AG04450 (cell line): ENCODE measurements at places on chromosomes 3 and 15. TPM values are rescaled to one million over a fixed set of nuclear protein-coding genes. Genes with fewer than 3 reads are reported as not detected.
A peak's percentile ranks its signal among the peaks of the same experiment; 100 is the strongest.

GRCh38 chr3:194139814-194140391 lies 4.0 kb downstream of the HES1 start:
- DNase-seq = no peak

CCR9 gene
- not detected in 2 replicates for polyA plus RNA-seq

GRCh38 chr3:16336825-16337224 lies 71.8 kb downstream of the OXNAD1 start:
- DNase-seq = no peak

DNA sequence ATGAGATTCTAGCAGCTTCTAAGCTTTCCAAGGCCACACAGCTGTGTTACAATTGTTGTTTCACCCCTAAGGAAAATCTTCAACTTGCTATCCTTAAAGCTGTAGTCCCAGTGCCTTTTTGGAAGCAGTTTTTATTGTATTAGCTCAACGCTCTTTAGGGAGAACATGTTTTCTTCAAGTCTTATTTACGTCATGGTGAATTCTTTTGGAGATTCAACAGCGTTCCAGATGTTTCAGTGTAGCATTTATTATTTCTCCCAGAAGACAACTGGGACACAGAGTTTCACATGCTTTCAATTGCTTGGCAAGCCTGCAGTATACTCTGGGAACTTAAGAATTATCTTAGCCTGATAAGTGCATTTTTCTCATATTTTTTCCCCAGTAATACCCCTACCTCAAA lies 888.3 kb downstream of the PLOD2 start:
- DNase-seq = no peak

CNTN6 gene
- polyA plus RNA-seq = not detected in 2 replicates

GRCh38 chr3:80771085-80771484 lies 990.4 kb downstream of the GBE1 start:
- no peak for DNase-seq

DNA sequence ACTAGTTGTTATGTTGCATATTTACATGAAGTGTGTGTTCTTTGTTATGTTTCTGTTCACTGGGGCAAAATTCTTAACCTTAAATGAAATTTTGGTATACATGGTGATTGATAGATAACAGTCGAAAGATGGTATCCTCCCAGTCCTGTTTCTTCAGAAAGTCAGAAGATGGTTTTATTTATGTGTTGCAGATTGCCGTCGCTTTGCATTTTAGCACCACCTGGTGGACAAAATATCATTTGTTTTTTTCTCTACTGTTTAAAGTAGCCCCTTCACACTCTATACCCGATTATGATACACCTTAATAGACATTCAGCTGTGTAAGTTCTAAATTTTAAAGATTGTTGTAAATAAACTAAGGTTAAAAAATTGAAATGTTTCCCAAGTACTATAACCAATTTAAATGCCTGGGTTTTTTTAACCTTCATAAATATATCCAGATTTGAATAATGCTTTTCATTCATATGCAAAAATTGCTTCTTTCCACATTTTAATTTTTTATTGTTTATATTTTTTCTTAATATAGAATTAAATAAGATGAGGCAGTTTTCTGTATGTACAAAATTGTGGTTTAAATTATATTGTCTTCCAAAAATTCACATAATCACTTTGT lies 152.2 kb downstream of the ALCAM start:
- DNase-seq = peak; percentile 38

PARL gene
- 45.9 and 46.2 TPM in 2 replicates for polyA plus RNA-seq

AHSG gene
- not detected in 2 replicates for polyA plus RNA-seq

DNA sequence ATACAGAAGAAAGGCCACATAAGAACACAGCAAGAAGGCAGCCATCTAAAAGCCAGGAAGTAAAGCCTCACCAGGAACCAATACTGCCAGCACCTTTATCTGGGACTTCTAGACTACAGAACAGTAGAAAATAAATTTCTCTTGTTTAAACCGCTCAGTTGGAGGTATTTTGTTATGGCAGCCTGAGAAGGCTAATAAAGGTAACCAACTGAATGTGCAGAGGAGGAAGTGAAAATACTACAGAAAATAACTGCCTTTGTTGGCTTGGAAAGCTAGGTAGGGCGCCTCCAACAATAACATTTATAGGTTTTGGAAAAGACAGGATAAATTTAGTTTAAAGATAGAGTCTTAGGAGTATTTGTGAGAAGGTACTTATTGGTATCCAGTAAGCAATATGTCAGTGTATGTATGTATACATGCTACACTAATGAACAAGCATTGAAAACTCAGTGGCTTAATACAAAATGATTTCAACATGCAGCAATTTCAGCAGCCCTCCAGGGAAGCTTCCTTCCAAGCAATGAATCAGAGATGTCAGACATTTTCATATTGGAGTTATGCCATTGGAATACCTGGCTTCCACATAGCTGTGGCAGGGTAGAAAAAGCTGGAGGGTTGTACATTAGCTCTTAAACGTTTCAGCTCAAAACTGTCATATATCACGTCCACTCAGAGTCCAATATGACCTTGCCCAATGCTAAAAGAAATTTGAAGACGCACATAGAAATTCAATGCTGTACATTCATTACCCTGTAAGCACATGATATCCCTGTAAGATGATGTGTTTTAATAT lies 48.9 kb downstream of the ZBBX start:
- DNase-seq = no peak

DNA sequence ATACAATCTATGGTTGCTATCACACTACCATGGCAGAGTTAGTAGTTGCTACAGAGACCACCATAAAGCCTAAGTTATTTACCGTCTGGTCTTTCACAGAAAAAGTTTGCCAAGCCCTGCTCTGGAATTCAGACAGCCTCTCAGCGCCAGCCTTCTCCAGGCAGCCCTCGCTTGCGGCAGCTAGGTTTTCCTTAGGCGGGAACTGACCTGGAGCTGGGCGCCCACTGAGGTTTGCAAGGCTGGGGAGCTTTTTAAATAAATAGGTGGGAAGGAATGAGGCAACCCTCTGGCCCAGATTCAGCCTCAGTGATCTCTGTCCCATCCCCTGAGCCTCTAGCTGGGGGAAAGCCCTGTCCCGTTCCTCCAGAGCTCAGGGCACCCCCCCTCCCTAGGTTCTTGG lies 1.2 kb downstream of the CTSH start:
- no peak for DNase-seq

DNA sequence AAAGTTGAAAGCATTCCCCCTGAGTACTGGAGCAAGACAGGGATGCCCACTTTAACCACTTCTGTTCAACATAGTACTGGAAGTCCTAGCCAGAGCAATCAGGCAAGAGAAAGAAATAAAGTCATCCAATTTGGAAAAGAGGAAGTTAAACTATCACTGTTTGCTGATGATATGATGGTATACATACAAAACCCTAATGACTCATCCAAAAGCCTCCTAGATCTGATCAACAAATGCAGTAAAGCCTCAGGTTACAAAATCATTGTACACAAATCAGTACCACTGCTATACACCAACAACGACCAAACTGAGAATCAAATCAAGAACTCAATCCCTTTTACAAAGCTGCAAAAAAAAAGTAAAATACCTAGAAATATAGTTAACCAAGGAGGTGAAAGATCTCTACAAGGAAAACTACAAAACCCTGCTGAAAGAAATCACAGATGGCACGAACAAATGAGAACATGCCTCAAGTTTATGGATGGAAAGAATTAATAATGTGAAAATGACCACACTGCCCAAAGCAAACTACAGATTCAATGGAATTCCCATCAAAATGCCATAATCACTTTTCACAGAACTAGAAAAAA lies 40.3 kb downstream of the RPL39L start:
- no peak for DNase-seq

GRCh38 chr15:101372960-101373525 lies 78.0 kb upstream of the SNRPA1 start:
- DNase-seq = no peak

MEF2A gene
- 31.4 and 40.9 TPM in 2 replicates for polyA plus RNA-seq

DNA sequence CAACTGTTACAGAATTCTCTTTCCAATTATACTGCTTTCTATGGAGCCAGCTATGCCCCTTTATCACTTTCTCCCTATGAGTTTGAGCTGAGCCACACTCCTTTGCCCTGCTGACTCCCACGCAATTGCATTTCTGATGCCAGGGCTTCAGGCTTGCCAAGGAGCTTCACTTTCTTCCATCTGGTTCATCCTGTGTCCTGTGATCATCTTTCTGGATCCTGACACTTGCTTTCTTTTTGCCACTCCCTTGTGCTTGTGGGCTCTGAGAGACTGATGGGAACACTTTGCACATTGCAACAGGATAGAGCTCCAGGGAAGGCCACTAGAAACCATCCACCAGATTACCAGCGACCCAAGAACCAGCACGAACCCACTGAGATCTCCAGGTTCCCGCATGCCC lies 77.0 kb upstream of the SEC13 start:
- no peak for DNase-seq
